ENCODE measurements at places on chromosomes 13 and 19. TPM values are rescaled to one million over a fixed set of nuclear protein-coding genes. Genes with fewer than 3 reads are reported as not detected.

ANGPTL8 gene
- not detected for total RNA-seq

CKM gene
- total RNA-seq = 4,045 TPM

KLK2 gene
- not detected for total RNA-seq

GJA3 gene
- 18.0 TPM for total RNA-seq

DUS3L gene
- 18.0 TPM for total RNA-seq

CGB1 gene
- total RNA-seq = not detected

RGCC gene
- 48.5 TPM for total RNA-seq

TSKS gene
- not detected for total RNA-seq

NAPA gene
- total RNA-seq = 127 TPM

SHISA7 gene
- total RNA-seq = not detected

DNA sequence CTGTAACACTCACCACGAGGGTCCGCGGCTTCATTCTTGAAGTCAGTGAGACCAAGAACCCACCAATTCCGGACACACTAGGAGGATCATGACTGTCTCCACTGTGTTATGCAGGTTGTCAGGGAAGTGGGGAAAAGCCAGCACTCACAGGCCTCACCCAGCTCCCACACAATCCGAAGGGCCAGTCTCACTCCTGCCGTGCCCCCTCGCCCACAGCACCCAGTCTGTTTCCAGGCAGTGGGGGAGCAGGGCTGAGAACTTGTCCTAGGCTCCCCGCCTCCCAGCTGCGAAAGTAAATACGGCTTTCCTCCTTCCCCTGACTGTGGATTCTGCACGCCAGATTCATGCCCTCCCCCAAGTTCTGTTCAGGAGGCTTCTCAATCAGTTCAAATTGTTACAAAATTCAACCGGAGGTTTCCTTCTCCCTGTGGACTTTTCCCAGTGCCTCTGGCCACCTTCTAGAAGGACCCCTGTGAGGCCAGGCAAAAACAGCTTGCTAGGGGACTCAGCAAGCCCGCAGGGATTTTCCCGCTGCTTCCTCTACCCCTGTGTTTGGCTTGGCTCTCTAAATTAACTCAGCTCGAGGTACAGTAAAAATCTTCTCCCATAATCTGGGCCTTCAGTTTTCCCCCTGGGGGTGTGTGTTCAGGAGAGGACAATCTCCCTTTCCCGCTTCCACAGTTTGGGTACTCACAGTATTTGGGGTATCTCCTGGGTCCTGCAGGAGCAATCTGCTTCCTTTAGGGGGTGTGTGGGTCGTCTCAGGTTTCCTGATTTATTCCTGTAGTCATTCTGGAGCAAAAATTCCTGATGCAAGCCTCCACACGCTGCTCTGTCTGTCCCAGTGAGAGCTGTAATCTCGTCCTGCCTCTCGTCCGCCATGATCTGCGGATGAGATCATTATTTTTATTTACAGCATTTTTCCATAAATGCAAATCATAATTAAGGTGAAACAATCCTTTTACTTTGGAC, 899.8 kb downstream of the GPC5 start:
- DNase-seq = no peak
- no peaks in the 10 kb centered on the region for H3K4me1 ChIP-seq
- H3K36me3 ChIP-seq = no peaks in the 10 kb centered on the region
- no peaks in the 10 kb centered on the region for H3K27me3 ChIP-seq
- no peak overlapping the region for H3K4me3 ChIP-seq
- H3K27ac ChIP-seq = no peak overlapping the region

GRCh38 chr19:42122691-42123607, 9.3 kb downstream of the POU2F2 start:
- H3K4me3 ChIP-seq = no peak overlapping the region
- H3K27ac ChIP-seq = no peak overlapping the region
- DNase-seq = no peak

- no peak for DNase-seq
- peaks cover 30% of the 10 kb centered on the region for H3K27me3 ChIP-seq
- H3K27ac ChIP-seq = no peak overlapping the region
- H3K4me3 ChIP-seq = no peak overlapping the region
Observed at GRCh38 chr19:28427376-28428083, 785.4 kb downstream of the UQCRFS1 start.

GRCh38 chr19:45901912-45902650, at the start of gene MYPOP:
Gene MYPOP (minus strand): TSS chr19:45902613. CDS start chr19:45901773, 840 bp downstream.
- H3K4me1 ChIP-seq = peaks cover 18% of the 10 kb centered on the region
- peak within 1 kb of the TSS; percentile 78 for H3K4me3 ChIP-seq
- peak within 1 kb of the TSS; percentile 80 for H3K27ac ChIP-seq
- H3K36me3 ChIP-seq = no peaks in the 10 kb centered on the region
- no peak for DNase-seq

GRCh38 chr19:33691736-33692135, 70.0 kb downstream of the CHST8 start:
- no peak overlapping the region for H3K27ac ChIP-seq
- DNase-seq = no peak
- H3K4me1 ChIP-seq = no peaks in the 10 kb centered on the region
- H3K4me3 ChIP-seq = no peak overlapping the region
- no peaks in the 10 kb centered on the region for H3K36me3 ChIP-seq

DNA sequence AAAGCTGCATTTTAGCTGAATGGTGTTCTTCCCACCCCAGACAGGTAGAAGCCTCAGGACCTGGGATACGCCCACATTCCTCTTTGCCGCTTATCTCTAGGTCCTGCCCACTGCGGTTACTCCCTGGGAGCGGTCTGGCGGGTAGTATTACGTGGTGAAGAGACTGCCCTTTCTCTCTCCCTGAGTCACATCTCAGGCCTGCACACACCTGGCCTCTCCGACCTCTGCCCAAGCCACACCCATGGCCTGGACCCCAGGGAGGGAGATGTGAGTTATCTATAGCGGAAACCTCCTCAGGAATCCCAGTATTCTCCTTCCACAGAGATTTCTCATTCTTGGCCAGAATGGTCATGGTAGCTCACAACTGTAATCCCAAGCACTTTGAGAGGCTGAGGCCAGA, 17.3 kb downstream of the RHPN2 start:
- H3K36me3 ChIP-seq = no peaks in the 10 kb centered on the region
- H3K27ac ChIP-seq = no peak overlapping the region
- H3K27me3 ChIP-seq = no peaks in the 10 kb centered on the region
- DNase-seq = no peak

GRCh38 chr19:57047743-57048142, 72.0 kb upstream of the USP29 start:
- no peak overlapping the region for H3K27ac ChIP-seq
- no peaks in the 10 kb centered on the region for H3K27me3 ChIP-seq

GRCh38 chr19:3386447-3387234, 20.3 kb downstream of the NFIC start:
- peaks cover 90% of the 10 kb centered on the region for H3K4me1 ChIP-seq
- no peak overlapping the region for H3K4me3 ChIP-seq
- DNase-seq = peak; percentile 68
- H3K27me3 ChIP-seq = no peaks in the 10 kb centered on the region

GRCh38 chr19:11179716-11180297, 17.5 kb downstream of the KANK2 start:
- H3K27me3 ChIP-seq = no peaks in the 10 kb centered on the region
- H3K4me3 ChIP-seq = no peak overlapping the region
- no peak for DNase-seq
- peaks cover 17% of the 10 kb centered on the region for H3K4me1 ChIP-seq
- peaks cover 80% of the 10 kb centered on the region for H3K36me3 ChIP-seq

DNA sequence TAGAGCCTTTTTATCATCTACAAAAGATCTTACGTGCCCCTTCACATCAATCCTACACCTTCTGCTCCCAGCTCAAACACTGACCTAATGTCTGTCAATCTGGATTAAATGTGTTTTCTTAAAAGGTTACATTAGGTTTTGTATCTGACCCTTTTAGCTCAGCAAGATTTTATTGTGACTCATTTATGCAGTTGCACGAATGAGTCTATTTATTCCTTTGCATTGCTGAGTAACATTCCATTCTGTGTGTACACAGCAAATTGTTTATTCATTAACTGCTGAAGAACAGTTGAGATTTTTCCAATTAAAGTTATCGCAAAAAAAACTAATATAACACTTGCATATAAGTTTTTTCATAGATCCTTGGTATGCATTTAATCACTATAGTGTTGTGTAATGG, 253.9 kb upstream of the GPC6 start:
- H3K36me3 ChIP-seq = no peaks in the 10 kb centered on the region
- H3K4me3 ChIP-seq = no peak overlapping the region
- DNase-seq = no peak
- no peaks in the 10 kb centered on the region for H3K27me3 ChIP-seq
- H3K4me1 ChIP-seq = no peaks in the 10 kb centered on the region
- H3K27ac ChIP-seq = no peak overlapping the region

DNA sequence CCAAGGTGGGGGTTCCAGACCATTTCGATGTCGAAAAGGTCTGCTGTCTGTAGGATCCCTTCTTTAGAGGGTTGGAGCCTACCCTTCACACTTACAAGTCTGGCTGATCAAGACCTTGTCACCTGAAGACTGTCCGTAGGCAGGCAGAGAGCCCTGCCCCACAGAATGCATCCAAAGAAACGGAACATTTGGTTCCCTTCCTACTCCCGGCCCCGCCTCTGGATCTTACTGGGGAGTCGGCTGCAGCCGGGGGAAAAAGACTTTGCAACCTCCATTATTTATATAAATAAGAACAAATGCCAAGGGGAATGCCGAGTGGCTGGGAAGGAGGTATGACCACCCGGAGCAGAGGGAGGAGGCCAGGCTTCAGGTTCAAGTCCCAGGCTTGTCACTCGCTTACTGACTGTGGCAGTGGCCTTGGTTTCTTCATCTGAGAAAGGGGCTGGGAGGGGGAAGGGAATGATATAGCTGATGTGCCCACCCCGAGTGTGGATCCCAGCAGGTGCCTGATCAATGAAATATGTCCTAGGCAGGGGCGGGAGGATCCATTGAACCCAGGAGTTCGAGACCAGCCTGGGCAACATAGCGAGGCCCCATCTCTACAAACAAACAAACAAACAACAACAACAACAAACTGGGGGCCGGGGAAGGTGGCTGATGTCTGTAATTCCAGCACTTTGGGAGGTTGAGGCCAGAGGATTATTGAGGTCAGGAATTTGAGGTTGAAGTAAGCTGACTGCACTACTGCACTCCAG, 48.7 kb downstream of the RFX2 start:
- no peak overlapping the region for H3K4me3 ChIP-seq
- no peaks in the 10 kb centered on the region for H3K27me3 ChIP-seq
- H3K4me1 ChIP-seq = peaks cover 90% of the 10 kb centered on the region
- peak overlapping the region; percentile 34 for H3K27ac ChIP-seq

- no peak overlapping the region for H3K4me3 ChIP-seq
- no peaks in the 10 kb centered on the region for H3K36me3 ChIP-seq
- peaks cover 37% of the 10 kb centered on the region for H3K27me3 ChIP-seq
- peak; percentile 65 for DNase-seq
- H3K4me1 ChIP-seq = no peaks in the 10 kb centered on the region
Observed at GRCh38 chr19:42184401-42184861, 33.0 kb downstream of the DEDD2 start.

DNA sequence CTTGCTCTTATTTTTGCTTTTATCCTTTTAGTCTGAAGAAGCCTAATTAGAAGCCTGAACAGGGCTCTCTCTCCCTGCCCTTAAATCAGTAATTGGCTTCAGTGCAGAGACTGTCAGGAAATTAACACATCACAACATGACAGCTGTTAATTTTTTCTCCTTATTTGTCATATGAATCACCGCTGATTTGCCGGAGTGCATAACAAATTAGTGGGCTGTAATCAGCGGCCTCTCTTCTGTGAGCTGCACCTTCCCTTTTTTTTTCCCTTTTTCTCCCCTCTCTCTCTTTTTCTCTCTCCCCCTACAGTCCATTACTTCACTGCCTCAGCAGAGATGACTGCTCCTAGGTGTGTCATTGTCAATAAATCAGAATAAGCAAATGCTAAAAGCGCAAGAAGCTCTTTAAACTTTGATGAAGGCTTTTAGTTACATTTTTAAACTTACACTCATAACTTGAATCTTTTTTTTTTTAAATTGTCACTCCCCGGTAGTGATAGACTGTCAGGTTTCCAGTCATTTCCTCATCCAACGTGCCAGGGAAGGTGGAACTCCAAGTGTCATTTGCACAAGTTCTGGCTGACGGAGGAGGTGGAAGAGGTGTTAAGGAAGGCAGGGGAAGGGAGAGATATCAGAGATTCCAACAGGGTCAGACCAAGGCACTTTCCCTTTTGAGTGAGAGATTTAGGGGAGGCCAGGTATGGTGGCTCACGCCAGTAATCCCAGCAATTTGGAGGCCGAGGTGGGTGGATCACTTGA, 197.1 kb upstream of the TSHZ3 start:
- H3K27ac ChIP-seq = no peak overlapping the region
- no peaks in the 10 kb centered on the region for H3K27me3 ChIP-seq

- H3K27me3 ChIP-seq = no peaks in the 10 kb centered on the region
- no peaks in the 10 kb centered on the region for H3K4me1 ChIP-seq
- no peak overlapping the region for H3K4me3 ChIP-seq
- no peak for DNase-seq
- no peak overlapping the region for H3K27ac ChIP-seq
Observed at GRCh38 chr13:97921176-97921816, 32.2 kb upstream of the IPO5 start.

DNA sequence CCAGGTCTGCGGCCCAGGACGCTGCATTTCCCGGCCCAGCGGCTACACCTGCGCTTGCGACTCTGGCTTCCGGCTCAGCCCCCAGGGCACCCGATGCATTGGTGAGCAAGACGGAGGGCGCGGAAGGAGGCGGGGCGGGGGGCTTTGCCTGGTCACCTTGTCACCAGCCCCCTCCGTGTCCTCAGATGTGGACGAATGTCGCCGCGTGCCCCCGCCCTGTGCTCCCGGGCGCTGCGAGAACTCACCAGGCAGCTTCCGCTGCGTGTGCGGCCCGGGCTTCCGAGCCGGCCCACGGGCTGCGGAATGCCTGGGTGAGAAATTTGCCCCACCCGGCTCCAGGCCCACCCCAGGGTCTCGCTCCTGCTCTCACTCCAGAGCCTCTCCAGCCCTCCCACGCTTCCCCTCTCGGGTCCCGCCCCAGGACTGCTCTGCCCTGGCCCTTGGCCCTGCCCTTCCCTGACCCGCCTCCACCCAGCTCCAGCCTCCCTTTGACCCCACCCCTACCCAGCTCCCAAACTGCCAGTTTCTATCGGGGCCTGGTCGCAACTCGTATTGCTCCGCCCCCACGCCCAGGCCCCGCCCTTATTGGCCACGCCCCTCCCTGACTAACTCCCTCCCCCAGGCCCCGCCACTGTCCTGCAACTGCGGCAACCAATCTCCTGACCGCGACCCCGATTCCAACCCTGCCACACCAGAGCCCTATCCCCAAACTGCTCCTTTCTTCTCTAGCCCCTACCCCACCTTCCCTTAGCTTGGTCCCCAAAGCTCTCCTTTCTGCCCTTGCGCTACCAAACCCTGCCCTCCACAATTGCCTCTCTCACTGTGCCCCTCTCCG, 8.6 kb downstream of the LTBP4 start:
- H3K36me3 ChIP-seq = no peaks in the 10 kb centered on the region
- H3K27ac ChIP-seq = peak overlapping the region; percentile 87
- no peaks in the 10 kb centered on the region for H3K27me3 ChIP-seq
- H3K4me3 ChIP-seq = peak overlapping the region; percentile 34
- H3K4me1 ChIP-seq = peaks cover 39% of the 10 kb centered on the region

DNA sequence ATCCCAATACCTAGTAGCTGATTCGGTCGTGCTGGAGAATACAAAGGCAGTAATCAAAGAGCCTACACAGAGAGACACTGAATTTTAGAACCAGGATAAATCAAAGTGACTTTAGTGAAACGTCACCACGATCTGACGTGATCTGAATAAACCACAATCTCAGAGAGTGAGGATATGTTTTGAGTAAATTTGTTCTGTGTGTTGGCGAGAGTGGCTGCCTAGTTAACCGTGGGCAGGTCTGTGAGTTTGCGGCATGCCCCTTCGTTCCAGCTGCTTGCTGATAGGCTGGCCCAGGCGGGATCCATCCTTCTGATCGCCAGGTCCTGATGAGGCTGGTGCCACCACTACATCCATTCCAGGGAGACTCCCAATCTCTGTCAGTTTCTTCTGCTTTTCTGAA, 40.4 kb downstream of the LRCH1 start:
- H3K4me1 ChIP-seq = peaks cover 81% of the 10 kb centered on the region
- no peak overlapping the region for H3K27ac ChIP-seq

GRCh38 chr13:97967948-97968347, 14.5 kb downstream of the IPO5 start:
- H3K4me1 ChIP-seq = no peaks in the 10 kb centered on the region
- no peak overlapping the region for H3K4me3 ChIP-seq
- no peak overlapping the region for H3K27ac ChIP-seq
- H3K36me3 ChIP-seq = no peaks in the 10 kb centered on the region

Data from heart right ventricle (tissue), 16 donors.